ENCODE measurements at places on chromosomes 1 and 21.

DNA sequence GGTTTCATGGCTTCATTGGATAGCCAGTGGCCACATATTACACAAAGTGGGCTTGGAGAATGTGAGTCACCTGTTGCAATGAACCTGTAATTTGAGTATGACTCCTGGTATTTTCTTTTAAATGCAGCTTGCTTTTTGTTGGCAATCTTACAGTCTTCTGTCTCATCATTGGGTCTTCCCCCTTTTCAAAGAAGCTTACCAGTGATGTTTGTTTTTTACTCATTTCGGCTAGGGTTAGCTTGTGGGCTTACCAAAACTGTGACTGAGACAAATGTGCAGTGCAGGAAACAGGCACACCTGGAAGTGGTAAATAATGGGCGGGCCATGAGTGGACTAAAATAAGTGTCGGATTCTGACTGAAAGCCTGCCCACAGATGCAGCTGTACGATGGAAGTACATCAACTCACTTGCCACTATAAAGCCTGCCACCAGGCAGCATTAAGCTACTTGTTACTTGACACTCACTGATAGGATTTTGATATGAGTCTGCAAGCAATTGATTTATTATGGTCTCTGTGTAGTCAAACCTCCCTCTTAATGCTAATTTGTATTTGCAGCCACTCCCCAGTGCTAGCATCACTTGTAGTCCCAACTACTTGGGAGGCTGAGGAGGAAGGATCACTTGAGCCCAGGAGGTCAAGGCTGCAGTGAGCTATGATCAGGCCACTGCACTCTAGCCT is 4.2 kb downstream of the HHAT start:
- no peak for DNase-seq

- no peak for DNase-seq
Observed at GRCh38 chr1:227415115-227415790, 97.0 kb upstream of the CDC42BPA start.

GRCh38 chr1:31909691-31910090 is 28.5 kb downstream of the PTP4A2 start:
- DNase-seq = no peak

DNA sequence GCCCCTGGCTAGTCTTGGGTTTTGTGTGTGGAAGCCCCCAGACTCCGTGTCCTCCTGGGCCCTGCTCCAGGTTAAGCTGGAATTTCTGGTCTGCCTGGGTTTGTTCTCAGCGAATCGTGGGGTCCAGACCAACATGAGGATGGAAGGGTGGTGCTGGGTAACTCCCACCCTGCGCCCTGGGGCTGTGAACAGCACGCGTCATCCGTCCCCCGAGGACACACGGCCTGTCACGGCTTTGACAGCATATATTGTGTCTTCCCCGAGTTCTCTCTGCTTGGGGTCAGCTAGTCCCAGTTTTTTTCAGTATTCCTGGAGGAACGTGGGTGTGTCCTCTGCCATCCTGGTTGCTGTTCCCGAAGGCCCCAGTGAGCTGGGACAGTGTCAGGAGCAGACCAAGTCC is 11.8 kb downstream of the GPR137B start:
- DNase-seq = no peak

DNA sequence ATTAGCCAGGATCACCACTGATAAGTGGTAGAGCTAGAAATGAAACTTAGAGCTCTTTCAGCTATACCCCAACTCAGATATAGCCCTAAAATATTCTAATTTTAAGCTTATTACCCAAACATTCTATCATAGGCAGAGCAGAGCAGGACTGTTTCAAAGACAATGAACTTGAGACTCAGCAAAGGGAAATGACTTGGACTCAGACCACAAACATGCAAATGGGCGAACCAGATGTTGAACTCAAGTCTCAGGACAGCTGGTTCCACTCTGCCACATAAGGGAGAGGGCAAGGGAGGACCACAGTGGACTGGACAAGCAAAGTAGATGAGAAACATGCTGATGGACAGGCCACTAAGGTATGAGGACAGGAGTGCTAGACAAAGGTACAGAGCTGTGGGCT is 315.3 kb downstream of the OMA1 start:
- DNase-seq = no peak

GRCh38 chr1:108120163-108120562 is 80.0 kb downstream of the SLC25A24 start:
- DNase-seq = no peak

DNA sequence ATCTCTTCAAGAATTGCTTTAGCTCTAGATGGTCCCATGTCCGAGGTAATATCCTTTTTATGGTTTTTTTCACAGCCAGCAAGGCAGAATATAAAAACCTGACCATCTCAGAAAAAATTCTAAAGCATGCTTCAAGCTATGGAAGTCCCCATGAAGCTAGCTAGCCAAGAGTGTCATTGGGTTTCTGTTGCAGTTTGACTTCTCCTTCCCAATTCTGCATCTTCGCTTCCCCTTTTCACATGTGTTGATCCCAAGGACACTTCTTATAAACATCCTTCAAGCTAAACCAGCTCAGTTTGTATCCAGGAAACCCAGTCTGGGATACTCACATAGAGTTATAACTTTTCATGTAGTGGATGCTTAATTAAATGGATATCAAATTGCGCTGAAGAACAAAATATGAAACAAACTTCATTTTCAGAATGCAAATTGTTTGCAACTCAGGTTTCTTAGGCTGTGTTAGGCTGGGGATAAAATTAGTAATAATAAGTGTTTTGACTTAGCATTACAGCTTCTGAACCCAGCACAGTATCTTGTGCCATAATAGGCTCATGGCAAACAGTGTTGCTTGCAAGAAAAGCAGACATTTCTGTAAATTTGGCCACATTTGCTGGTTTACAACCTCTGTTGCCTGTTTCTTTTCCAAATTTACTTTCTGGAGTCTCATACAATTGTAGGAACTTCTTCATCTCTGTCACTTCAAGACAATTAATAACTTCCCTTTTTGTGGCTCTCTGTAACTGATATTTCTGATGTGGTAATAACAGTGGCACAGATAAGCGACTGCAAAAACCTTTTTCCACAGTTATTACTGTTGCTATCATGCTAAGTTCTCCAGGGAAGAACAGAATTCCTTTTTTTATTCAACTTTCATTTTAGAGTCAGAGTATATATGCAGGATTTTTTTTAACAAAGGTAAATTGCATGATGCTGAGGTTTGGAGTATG is 53.2 kb downstream of the NCAM2 start:
- DNase-seq = no peak

Measured in dorsolateral prefrontal cortex (tissue), 122 donors.